ENCODE measurements at places on chromosomes 12 and 14. TPM values are rescaled to one million over a fixed set of nuclear protein-coding genes. Genes with fewer than 3 reads are reported as not detected.

DNA sequence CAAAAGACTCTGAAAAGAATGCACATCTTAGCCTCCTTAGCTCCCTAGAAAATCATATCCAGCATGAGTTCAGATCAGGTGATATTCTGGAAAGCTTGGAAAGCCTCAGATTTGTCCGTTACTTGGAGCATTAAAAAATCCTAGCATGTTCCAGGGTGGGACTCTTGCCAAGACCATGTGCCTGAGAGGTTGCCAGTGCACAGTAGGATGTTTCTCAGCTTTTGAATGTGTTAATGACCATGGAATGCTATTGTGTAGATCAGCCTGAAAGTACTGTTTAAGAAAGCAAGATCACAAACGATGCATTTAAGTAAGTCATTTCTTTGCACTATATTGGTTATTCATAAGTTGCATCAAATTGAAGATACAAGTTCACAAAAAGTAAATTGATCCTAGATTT, 230.5 kb downstream of the ETNK1 start:
- ATAC-seq: no peak

GRCh38 chr12:87155621-87156020, 873.6 kb downstream of the C12orf50 start:
- no peak for ATAC-seq

DNA sequence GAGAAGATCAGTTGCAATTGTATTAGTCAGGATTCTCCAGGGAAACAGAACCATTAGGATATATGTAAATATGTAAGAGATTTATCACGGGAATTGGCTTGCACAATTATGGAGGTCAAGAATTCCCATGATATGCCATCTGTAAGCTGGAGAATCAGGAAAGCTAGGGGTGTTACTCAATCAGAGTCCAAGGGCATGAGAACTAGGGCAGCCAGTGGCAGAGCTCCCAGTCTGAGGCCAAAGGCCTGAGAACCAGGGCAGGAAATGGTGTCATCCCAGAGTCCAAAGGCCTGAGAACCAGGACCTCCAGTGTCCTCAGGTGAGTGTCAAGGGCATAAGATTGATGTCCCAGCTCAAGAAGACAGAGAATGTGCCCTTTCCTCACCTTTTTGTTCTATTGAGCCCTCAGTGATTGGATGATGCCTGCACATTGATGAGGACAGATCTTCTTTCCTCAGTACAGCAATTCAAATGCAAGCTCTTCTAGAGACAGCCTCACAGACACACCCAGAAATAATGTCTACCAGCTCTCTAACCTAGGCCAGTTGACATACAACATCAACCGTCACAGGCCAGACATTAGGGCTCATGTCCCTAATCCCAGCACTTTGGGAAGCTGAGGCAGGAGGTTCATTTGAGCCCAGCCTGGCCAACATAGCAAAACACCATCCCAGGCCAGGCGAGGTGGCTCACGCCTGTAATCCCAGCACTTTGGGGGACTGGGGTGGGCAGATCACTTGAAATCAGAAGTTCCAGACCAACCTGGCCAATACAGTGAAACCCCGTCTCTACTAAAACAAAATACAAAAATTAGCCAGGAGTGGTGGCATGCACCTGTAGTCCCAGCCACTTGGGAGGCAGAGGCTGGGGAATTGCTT, 34.9 kb upstream of the ZNF740 start:
- ATAC-seq: no peak

Gene OR10G2
- total RNA-seq: not detected

DNA sequence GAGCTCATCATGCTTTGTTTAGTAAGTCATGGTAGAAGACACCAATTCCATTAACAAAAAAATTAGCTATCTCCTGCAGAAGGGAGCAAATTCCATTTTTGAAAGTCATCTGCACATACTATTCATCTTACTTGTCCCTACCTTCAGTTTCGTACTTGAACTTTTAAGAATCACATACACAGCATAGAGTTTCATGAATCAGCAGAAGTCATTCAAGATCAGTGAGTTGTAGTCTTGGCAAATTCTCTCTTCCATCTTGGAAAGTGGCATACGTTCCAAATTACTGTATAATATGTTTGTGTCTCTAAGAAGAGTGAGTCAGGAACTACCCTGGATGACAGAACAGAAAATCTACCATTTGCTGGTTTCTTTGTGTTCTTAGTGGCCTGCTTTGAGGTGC, 14.1 kb downstream of the VRK1 start:
- no peak for ATAC-seq

DNA sequence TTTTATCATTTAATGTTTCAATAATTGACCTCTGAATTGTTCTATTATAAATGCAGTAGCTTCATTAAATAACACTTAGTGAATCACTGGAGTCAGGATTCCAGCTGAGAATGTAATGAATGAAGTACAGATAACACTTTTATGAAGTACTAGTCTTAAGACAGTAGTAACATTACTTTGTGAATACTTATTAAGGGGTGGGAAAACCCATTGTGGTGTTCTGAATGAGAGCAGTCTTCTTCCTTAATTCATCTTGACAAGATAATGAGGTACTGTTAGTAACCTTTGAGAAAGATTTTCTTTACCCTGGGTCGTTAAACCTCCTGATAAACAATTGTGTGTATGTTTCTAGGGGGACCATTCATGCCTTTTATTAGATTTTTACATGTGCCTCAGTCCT, 12.7 kb downstream of the NUP107 start:
- ATAC-seq: no peak

GRCh38 chr14:32421781-32422180, 92.7 kb downstream of the AKAP6 start:
- no peak for ATAC-seq

DNA sequence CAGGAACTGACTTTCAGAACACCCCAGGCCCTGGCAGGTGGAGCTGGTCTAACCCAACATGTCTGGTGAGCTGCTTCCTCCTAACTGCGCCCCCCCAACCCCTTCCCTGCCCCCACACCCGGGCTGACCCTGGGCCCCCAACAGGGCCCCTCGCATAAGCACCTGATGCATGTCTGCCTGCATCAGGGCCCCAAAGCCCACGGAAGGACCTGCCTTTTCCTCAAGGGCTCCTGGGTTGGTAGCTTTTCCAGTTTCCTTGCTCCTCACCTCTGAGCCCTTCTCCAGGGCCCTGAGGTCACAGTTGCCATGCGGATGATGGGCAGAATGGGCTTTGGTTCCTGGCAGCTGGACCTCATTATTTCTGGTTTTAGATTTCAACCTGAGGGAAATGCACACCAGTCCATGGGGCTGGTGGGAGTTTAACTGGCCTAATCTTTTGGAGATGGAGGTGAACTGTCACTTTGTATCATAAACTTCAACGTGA, 18.5 kb downstream of the TESC start:
- ATAC-seq: peak; percentile 29

- ATAC-seq: peak; percentile 97
Observed at GRCh38 chr12:2284857-2285256, 232.1 kb downstream of the CACNA1C start.

Gene ISM2
- total RNA-seq: 0.88 TPM

- ATAC-seq: no peak
Observed at GRCh38 chr12:132171968-132172521, 27.8 kb downstream of the NOC4L start.

GRCh38 chr14:33728010-33728498, 222.8 kb downstream of the EGLN3 start:
- no peak for ATAC-seq

Data from motor neuron (in vitro differentiated cells).